ENCODE measurements at places on chromosomes 16 and 17.
A peak's percentile ranks its signal among the peaks of the same experiment; 100 is the strongest.

GRCh38 chr16:89154390-89155183 lies 17.0 kb upstream of the CDH15 start:
- no peak for DNase-seq

DNA sequence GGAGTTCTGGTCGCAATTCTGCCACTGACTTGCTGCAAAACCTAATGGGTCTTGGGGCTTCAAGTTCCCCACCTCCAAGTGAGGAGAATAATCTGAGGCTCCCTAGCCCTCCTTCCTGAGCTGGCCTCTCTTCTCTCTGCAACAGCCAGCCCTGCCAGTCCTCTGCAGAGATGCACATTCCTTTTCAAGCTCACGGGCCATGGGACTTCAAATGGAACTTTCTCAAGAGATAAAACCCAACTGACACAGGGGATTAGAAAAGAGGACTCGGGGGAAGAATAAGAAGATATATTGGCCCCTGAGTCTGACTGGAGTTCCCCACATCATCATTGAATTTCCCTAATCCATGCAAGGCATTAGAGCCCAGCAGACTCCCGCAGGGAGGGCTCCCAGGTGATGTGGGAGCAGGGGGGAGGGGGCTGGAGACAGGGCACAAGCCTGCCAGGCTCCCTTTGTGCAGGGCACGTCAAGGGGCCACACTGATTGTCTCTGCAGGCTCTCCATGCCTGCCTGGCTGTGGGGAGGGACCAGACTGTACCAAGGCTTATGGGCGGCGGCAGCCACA lies 131.0 kb downstream of the CCDC144A start:
- no peak for DNase-seq

DNA sequence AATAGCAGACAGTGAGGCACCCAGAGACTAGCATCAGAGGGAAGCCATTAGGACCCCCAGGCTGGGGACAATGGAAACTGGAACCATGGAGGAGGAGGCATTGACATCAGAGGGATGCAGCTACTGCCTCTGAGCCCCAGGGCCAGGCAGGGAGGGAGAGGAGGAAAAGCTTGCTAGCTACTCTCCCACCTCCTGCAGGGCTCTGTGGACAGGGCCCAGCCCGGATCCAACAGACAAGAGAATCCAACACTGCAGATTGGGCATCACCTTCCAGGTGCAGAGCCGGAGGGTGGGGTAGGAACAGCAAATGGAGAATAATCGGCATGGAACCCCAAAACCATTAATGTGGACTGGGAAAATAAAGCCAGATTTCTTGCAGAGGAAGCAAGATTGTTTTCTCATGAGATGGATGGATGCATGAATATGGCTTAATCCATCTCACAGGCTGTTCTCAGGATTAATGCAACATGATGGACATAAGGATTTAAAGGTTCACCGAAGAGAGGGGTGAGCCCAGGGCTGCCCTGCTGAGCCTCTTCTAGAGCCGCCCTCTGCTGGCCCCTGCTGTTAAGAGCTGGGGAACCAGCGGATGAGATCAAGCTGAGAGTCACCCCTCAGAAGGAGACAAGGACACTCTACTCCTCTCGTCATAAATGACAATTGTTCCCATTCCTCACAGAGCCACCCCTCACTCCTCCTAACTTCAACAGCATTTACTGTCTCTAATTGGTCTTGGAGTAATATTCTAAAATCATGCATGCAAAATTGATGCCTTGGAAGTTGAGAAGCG lies 48.8 kb downstream of the DNAH3 start:
- DNase-seq = no peak

- no peak for DNase-seq
Measured at GRCh38 chr16:74160759-74161158, 135.9 kb upstream of the PSMD7 start.

DNA sequence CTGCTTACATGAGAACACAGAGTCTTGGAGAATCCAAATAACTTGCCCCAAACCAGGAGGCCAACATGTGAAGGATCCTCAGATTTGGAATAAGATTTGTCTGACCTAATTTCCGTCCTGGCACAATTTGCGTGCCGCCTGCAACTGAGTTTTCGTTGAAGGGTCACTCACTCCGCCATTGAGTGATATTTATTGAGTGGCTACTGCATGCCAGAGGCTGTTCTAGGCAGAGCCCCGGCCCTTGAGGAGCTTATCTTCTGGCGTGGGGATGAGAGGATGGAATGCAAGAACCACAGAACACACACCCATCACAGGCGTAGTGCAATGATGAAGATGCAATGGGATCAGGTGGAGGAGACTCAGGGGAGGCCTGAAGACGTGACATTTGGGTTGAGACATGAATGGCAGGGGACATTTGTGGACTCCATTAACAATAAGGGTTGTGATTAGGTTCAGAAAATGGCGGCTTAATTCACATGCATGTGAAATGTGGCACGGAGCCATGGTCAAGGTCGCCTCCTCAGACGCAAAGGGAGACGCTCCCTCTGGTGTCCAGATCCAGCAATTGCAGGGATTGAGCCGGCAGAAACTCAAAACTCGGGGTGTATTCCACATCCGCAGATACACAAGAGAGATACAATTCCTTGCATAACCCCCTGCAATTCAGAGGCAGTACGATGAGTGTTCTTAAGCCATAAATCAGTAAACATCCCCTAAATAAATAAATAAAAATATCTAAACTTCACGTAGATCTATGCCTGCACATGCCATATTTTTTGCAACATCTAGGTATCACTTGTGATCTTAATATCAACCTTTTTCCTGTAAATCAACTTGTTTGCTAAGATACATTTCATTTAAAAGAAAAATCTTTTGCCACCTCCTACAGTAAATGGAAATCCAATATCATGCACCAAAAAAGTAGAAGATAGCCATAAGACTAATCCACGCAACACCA lies 57.9 kb upstream of the CACNG4 start:
- DNase-seq = peak; percentile 61

- no peak for DNase-seq
Measured at GRCh38 chr16:4972938-4973587, 14.9 kb downstream of the SEC14L5 start.

DNA sequence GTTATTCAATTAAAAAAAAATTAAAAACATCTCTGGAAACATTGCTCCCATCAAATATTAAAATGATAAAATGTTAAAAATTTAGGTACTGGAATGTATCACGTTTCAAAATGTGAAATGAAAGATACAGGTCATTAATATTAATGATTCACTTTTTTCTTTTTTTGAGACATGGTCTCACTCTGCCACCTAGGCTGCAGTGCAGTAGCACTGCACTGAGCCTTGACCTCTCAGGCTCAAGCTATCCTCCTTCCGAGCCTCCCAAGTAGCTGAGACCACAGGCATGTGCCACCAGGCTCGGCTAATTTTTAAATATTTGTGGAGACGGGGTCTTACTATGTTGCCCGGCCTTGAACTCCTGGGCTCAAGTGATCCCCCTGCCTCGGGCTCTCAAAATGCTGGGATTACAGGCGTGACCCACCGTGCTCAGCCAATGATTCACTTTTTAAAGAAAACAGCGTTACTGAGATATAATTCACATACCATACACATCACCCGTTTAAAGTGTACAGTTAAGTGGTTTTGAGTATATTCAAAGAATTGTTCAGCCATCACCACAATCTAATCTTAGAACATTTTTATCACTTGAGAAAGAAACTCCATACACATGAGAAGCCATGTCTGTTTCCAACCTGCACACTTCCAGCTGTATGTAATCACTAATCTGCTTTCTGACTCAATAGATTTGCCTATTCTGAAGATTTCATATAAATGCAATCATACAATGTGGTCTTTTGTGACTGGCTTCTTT lies 19.1 kb upstream of the NETO2 start:
- no peak for DNase-seq

- no peak for DNase-seq
Measured at GRCh38 chr16:2460391-2460713, 443 bp downstream of the TEDC2 start.

DNA sequence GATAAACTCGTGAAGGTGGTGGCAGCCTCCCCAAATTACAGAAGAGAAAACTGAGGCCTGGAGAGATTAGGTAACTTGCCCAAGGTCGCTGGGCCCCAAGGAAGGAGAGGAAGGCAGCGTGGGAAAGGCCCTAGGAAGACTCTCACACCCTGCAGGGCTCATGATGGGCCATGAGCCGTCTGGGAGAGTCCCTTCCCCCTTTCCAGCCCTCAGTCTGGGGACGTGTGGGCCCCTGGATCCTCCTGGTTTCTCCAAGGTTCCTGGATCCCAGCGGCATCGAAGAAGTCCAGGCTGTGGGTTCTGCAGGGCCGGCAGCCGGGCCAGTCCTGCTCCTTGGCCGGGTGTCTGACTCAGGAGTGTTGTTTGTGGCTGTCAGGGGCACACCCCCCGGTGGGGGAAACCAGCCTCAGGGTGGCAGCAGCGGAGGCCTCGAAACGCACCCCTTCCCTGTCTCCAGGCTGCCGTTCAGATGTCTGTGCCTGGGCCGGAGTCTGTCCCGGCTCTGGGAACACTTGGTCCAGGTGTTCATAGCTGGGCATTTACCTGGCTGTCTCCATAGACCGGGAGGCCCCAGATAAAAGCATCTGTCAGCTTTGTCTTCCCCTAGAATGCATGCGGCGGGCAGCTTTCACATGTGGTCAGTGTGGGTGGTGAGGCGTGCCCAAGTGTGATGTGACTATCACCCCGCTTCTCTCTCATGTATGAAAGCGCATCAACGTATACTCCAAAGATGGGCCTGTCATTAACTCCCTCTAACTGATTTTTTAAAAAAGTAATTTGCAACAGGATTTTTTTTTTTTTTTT lies 3.7 kb upstream of the RAP1GAP2 start:
- DNase-seq = no peak

- no peak for DNase-seq
Measured at GRCh38 chr16:85594978-85595661, 18.0 kb upstream of the GSE1 start.

- no peak for DNase-seq
Measured at GRCh38 chr17:31250229-31250628, 46.8 kb downstream of the OMG start.

- DNase-seq = no peak
Measured at GRCh38 chr16:23863511-23864422, 28.0 kb downstream of the PRKCB start.

DNA sequence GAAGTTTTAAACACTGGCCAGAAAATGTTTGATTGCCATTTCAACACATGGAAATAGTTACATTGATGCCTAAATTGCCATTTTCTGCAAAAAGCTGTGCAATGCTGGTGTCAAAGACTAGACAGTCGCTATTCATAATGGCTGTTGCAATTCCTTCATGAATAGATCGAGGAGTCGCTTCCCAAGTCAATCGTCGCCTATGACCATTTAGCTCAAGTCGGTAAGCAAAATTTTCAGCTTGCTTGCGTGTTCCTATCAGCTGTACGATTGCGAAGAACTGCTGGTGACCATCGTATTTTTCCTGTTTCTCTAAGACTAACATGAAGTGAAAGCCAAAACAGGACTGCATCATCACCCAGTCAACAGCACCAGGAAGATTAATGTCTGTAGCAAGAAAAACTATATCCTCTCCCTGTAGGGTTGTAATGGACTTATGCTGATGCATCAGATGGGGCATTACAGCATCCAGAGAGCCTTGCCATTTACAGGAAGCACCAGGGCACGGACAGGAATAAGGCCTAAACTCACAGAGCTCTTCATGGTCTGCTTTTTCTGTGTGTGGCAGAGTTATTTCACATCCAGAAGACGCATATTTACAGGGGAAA lies 23.6 kb downstream of the SIAH1 start:
- DNase-seq = no peak

DNA sequence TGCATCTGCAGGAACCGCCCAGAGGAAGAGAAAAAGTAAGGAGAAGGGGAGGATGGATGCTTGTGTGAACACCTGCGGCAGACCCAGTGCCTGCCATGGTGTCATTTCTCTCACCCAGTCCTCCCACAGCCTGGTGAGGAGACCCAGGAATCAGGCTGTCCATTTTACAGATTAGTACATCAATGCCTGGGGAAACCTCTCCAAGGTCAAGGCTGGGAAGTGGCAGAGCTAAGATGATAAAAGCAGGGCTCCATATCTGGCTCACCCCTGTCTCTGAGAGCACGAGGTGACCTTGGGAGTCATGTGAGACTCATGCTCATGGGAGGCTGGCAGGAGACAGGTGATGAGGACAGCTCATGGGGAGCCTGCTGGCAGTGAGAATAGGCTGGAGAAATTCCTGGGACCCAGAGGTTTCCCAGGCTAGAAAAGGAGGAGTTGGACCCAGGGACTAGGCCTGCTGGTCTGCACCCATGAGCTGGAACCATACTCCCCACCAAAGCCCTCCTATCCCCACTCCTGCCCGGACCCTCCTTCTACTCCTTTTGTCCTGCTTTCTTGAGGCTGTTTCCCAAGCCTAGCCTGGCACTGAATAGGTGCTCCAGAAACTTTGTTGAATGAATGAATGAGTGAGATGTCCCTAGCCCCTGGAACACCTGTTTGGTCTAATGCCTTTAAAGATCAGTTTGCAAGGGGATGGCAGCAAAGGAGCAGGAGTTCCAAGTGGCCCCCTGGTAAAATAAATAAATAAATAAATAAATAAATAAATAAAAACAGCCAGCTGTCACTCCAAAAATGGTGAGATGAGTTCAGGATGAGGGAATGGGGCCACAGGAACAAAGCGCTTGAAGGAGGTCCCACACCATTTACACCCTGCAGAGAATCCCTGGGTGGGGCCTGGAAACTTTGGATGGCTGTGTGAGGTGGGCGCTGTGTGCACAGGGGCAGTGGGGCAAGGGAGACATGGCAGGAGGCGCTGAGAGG lies 1.6 kb downstream of the ZNF629 start:
- DNase-seq = no peak

GRCh38 chr17:31404028-31404949 lies 12.8 kb downstream of the RAB11FIP4 start:
- no peak for DNase-seq

- no peak for DNase-seq
Measured at GRCh38 chr17:32100971-32101631, 41.2 kb upstream of the RHOT1 start.

DNA sequence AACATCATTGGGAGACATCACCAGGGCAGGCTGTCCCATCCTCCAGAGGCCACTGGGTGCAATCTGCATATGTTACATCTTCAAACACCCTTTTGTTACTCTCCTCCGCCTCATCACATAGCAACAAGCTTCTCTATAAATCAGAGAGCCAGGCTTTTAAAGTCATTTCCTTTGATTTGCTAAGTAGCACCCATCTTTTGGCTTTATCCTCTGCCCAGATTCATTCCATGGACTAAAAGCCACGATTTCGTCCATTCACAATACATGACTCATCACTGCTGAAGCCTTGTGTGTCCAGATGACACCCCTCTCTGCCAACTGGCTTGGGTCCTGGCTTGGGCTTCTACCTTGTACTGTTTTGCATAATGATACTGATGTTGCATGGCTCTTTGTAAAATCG lies 2.0 kb upstream of the KRT38 start:
- no peak for DNase-seq

- DNase-seq = no peak
Measured at GRCh38 chr16:15976929-15977637, 27.7 kb downstream of the ABCC1 start.

GRCh38 chr16:69031877-69032301 lies 73.6 kb upstream of the HAS3 start:
- DNase-seq = no peak

All from stimulated activated CD4-positive, alpha-beta T cell treated with anti-CD3 and anti-CD28 coated beads, TNF-alpha, amount 100 ng/mL, for 48 hours (primary cell).